Activated CD4-positive, alpha-beta T cell treated with anti-CD3 and anti-CD28 coated beads, Interleukin-2, amount 10 ng/mL, durations not matched to agents 24 days and 14 days (primary cell): ENCODE measurements at places on chromosomes 5 and 9. TPM values are rescaled to one million over a fixed set of nuclear protein-coding genes. Genes with fewer than 3 reads are reported as not detected.
A peak's percentile ranks its signal among the peaks of the same experiment; 100 is the strongest.

- no peak for DNase-seq
These were observed 158.7 kb upstream of the KLF4 start for GRCh38 chr9:107648153-107648715.

GRCh38 chr5:32733590-32734340 is 22.6 kb downstream of the NPR3 start:
- DNase-seq, result no peak

GRCh38 chr5:43121913-43122484 is 1.3 kb downstream of the ZNF131 start:
- peak; percentile 75 for DNase-seq

DNA sequence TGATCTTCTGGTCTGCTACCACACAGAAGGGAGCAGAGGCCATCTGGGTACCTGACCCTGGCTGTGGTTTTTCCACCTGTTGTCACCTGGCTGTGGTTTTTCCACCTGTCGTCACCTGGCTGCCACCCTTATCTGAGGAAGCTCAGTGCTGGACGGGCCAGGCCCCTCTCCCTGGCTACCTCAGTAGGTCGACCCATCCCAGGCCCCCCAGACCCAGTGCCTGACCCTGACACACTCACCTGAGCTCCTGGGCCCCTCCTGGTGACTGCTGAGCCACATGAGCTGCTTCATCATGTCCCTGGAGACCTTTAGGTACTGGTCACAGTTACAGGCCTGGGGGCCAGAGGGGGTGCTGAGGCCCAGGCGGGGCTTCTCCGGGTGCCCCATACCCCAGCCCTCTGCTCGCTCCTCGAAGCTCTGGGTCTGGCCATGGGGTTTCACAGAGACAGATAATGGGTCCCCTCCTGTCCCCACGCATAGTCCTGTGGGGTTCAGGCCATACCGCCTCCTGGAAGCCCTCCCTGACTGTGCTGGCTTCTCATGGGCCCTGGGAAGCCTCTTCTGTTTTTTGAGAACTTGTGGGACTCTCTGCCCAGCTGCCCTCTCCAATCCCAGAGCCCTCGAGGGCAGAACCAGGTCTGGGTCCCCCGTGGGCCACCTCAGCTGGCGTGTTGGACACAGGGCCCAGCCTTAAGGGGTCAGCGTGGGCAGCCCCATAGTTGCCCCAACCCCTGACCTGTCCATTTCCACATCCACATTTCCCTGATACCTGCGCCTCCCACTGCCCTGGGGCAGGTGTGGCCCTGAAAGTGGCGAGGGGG is 7.5 kb upstream of the NRARP start:
- DNase-seq, result no peak

DNA sequence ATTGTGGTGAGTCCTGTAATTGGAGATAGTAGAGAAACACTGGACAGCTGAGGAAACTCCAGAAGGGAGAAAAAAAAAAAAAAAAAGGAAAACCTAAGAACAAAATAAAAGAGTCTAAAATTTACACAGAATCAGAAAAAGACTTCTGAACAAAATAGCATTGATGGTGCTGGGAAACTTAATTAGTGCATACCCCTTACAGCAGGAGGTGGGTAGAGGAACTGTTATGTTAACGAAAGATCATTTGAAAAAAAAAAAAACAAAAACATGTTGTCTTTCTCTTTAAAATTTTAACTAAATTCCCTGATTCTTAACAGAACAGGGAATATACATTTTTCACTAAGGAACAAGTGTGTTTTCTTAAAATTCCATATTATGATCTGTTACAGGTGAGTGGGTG is 11.6 kb upstream of the MTX3 start:
- DNase-seq, result no peak

DNA sequence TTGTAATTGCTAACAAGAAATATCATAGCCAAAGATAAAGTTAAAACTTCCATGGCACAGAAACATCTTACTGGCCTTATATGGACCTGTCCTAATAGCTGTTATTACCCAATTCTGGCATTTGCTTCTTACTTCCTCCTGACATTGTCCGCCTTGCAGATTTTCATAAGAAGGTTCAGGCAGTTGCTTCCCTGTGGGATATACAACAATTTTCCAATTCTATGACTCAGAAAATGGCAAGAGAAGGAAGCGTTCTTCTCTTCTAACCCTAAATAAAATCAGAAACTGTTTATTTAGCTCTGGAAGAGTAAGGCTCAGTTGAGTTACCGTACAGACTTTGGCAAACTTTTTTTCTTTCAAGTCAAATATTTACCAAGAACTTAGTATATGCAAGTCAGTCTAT is 1.7 kb downstream of the PRKAA1 start:
- DNase-seq, result no peak

GRCh38 chr5:95667678-95668077 is 15.1 kb downstream of the SPATA9 start:
- peak; percentile 25 for DNase-seq

GRCh38 chr5:52523701-52524100 is 264.0 kb upstream of the ITGA1 start:
- no peak for DNase-seq

SHROOM1 gene
- 5.3 and 7.4 TPM in 2 replicates for total RNA-seq

ZFP2 gene
- total RNA-seq, result 0.33 TPM in 1 of 2 replicates, not detected in the other

PCDHA11 gene
- not detected in 2 replicates for total RNA-seq

ADAMTS12 gene
- not detected in 2 replicates for total RNA-seq

FOXD4L6 gene
- not detected in 2 replicates for total RNA-seq

C9orf152 gene
- not detected in 2 replicates for total RNA-seq

PCDHAC2 gene
- not detected in 2 replicates for total RNA-seq
